ENCODE measurements at places on chromosomes 16 and 17. TPM values are rescaled to one million over a fixed set of nuclear protein-coding genes. Genes with fewer than 3 reads are reported as not detected.

BCO1 gene
- 0.05 TPM for polyA plus RNA-seq

KRTAP4-12 gene
- polyA plus RNA-seq: not detected

NEUROD2 gene
- polyA plus RNA-seq: 0.04 TPM

MYL11 gene
- 6,317 TPM for polyA plus RNA-seq

UBFD1 gene
- 71.0 TPM for polyA plus RNA-seq

HOXB8 gene
- polyA plus RNA-seq: 1.4 TPM

ASPSCR1 gene
- 21.4 TPM for polyA plus RNA-seq

CTRB1 gene
- polyA plus RNA-seq: not detected

LGALS9B gene
- polyA plus RNA-seq: not detected

SCIMP gene
- 1.6 TPM for polyA plus RNA-seq

GGT6 gene
- not detected for polyA plus RNA-seq

KRTAP4-6 gene
- not detected for polyA plus RNA-seq

GSG1L gene
- polyA plus RNA-seq: 2.4 TPM

NOG gene
- 3.3 TPM for polyA plus RNA-seq

DPEP2 gene
- polyA plus RNA-seq: 0.80 TPM

ST6GALNAC2 gene
- 1.7 TPM for polyA plus RNA-seq

TM4SF5 gene
- polyA plus RNA-seq: not detected

KRT15 gene
- 0.89 TPM for polyA plus RNA-seq

TNRC6C gene
- polyA plus RNA-seq: 8.7 TPM

KDM6B gene
- polyA plus RNA-seq: 14.6 TPM

SYNRG gene
- 22.2 TPM for polyA plus RNA-seq

SPATA32 gene
- polyA plus RNA-seq: 0.14 TPM

PRPSAP1 gene
- polyA plus RNA-seq: 41.4 TPM

EVPLL gene
- polyA plus RNA-seq: not detected

SLC12A3 gene
- not detected for polyA plus RNA-seq

C17orf50 gene
- polyA plus RNA-seq: not detected

TEKT1 gene
- polyA plus RNA-seq: not detected

SMCR8 gene
- polyA plus RNA-seq: 7.3 TPM

Measured in muscle of back (tissue), 13 donors.